ENCODE measurements at places on chromosomes 3 and 15.

DNA sequence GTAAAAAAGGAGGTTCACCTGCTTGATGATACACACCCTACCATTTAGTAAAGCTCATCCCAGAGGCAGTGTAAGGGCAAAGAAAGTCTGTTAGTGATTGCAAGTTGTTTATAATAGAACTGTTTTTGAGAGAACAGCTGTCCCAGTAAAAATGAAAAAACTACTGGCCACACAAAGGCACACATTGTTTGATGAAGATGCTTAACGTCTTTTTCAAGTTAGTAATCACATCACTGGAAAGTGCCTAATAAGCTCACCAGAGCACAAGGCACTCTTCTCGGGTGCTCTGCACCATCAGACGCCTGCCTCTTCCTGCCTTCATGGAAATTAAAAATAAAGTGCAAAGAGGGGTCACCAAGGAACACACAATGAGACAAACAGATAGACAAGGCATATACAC, 186.9 kb downstream of the PDZRN3 start:
- no peak for DNase-seq

- no peak for DNase-seq
Observed at GRCh38 chr3:116512281-116512680, 67.0 kb upstream of the LSAMP start.

DNA sequence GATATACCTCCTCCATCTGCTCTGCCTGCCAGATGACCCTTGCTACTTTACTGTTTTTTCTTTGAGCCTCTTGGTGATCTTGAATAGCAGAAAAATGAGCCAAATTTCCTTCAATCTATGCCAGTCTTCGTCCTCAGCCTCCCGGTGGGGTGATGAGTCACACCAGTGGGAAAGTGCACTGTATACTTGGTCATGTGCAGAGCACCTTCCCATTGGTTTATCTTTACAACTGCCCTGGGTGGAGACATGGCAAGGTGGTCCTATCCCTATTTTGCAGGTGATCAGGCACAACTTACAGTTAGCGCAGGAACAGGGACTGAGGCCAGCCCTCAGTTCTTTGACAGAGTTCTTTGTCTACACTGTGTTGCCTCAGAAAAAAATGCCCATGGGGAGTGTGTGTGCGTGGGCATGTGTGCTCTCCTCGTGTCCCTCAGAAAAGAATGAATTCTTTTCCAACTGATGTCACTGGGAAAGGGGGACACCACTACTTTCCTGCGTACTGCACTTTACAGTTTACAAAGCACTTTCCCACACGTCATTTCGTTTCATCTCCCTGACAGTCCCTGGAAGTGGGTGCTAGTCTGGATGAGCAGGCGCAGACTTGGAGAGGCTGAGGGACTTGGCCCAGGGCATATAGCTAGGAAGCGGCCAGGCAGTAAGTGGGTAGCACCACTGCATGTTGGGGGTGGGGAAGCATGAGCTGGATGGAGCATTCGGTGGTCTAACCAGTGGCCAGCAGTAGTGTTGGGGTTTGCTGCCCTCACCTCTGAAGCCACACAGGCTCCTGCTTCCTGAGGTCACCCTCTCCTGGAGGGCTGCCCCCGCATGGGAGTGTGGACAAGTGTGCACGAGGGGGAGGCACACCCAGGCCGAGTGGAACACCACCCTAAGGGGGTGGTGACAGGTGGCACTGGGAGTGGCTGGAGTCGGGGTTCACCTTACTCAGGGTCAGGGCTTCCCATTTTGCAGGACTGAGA, 24.1 kb downstream of the SMAD3 start:
- DNase-seq, result no peak

- DNase-seq, result no peak
Observed at GRCh38 chr3:31341130-31341529, 191.6 kb upstream of the STT3B start.

- no peak for DNase-seq
Observed at GRCh38 chr3:159789742-159790635, 198.6 kb upstream of the IL12A start.

- DNase-seq, result no peak
Observed at GRCh38 chr15:69815793-69816192, 281.9 kb downstream of the TLE3 start.

DNA sequence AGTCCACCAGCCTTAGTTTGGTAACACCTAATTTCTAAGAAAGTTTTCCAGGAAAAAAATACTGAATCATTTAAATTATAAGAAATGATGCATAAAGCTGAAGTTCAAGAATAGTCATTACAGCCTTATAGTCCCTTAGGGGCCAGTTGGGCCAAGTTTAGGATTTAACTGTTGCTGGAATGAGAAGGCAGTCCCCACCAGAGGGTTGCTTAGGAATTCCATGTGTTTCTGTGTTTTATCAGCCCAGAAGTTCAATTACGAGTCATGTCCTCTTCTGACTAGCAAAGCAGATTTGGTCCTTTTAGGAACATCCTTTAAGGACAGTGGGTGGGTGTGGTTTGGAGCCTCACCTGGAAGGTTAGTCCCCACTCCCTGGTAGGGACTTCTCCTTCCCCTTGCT, 57.0 kb upstream of the NR2E3 start:
- DNase-seq, result no peak

GRCh38 chr15:41678742-41679141, 18.5 kb downstream of the MGA start:
- no peak for DNase-seq

Measured in effector CD4-positive, alpha-beta T cell (primary cell).